MM.1S (cell line): ENCODE measurements at places on chromosomes 16 and 17.

DNA sequence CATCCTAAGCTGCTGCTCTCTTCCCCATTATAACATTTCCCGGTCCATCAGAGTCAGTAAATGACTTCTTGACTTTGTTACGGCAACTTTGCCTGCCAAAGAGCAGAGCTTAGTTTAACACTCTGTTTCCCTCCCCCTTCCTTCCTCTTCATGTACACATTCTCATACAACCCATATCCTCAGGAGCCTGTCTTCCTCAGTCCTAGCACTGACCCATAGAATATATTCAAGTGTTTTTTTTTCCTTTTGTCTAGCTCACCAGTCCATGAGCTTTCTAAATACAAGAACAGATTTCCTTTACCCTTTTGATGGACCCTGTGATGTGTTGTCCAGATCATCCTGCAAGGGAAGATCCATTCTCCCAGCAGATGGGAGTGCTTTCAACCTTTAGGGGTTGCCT is 97.0 kb upstream of the MON1B start:
- H3K4me3 ChIP-seq: no peak overlapping the region
- no peaks in the 10 kb centered on the region for H3K36me3 ChIP-seq
- no peaks in the 10 kb centered on the region for H3K27me3 ChIP-seq

DNA sequence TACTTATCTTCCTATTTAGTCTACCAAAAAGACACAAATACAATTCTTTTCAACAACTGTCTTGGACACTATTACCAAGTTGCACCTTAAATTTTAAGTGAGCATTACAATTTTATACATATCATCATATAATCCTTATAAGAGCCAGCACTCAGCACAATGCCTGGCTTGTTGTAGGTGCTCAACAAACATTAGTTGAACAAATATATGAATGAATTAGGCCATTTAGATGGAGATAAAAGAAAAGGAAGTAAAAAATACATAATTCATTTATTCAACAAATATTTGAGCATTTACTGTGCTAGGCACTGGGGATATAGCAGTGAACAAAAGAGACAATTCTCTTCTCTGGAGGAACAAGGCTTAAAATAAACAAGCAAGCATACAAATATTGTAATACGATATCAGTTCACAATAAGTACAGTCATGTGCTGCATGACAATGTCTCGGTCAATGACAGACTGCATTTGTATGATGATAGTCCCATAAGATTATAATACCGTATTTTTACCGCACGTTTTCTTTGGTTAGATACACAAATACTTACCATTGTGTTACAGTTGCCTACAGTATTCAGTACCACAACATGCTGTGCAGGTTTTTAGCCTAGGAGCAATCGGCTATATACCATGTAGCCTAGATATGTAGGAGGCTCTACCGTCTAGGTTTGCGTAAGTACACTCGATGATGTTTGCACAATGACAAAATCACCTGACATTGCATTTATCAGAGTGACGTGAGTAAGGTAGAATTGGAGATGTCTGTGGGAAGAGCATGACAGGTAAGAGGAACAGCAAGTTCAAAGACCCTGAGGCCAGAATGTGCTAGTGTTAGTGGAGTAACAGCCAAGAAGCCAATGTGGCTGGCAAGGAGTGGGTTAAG is 86.4 kb upstream of the HS3ST2 start:
- H3K27me3 ChIP-seq: no peaks in the 10 kb centered on the region
- no peak overlapping the region for H3K4me3 ChIP-seq
- DNase-seq: no peak
- no peak overlapping the region for H3K27ac ChIP-seq

- H3K27ac ChIP-seq: no peak overlapping the region
- no peaks in the 10 kb centered on the region for H3K4me1 ChIP-seq
- no peaks in the 10 kb centered on the region for H3K27me3 ChIP-seq
- DNase-seq: no peak
- no peaks in the 10 kb centered on the region for H3K36me3 ChIP-seq
Observed at GRCh38 chr16:87441886-87442580, 49.9 kb downstream of the MAP1LC3B start.

- no peaks in the 10 kb centered on the region for H3K27me3 ChIP-seq
- H3K4me3 ChIP-seq: no peak overlapping the region
- no peaks in the 10 kb centered on the region for H3K4me1 ChIP-seq
- no peaks in the 10 kb centered on the region for H3K36me3 ChIP-seq
- H3K27ac ChIP-seq: no peak overlapping the region
Observed at GRCh38 chr17:65441053-65441605, 120.3 kb downstream of the AXIN2 start.

- H3K4me3 ChIP-seq: no peak overlapping the region
- no peaks in the 10 kb centered on the region for H3K36me3 ChIP-seq
- H3K4me1 ChIP-seq: no peaks in the 10 kb centered on the region
- DNase-seq: no peak
Observed at GRCh38 chr17:69499318-69499717, 84.8 kb downstream of the MAP2K6 start.

GRCh38 chr16:53713403-53714204 is 9.6 kb downstream of the FTO start:
- H3K36me3 ChIP-seq: no peaks in the 10 kb centered on the region
- H3K4me1 ChIP-seq: no peaks in the 10 kb centered on the region
- no peak overlapping the region for H3K27ac ChIP-seq
- H3K27me3 ChIP-seq: no peaks in the 10 kb centered on the region
- no peak overlapping the region for H3K4me3 ChIP-seq

GRCh38 chr17:18156171-18156975 is 27.3 kb upstream of the ALKBH5 start:
- H3K27ac ChIP-seq: no peak overlapping the region
- peaks cover 4% of the 10 kb centered on the region; the same call in 1 of the 2 replicates for H3K4me1 ChIP-seq
- no peak for DNase-seq
- H3K27me3 ChIP-seq: peaks cover 5% of the 10 kb centered on the region; the same call in 1 of the 2 replicates
- H3K36me3 ChIP-seq: no peaks in the 10 kb centered on the region

- no peaks in the 10 kb centered on the region for H3K36me3 ChIP-seq
- H3K27me3 ChIP-seq: no peaks in the 10 kb centered on the region
- H3K4me3 ChIP-seq: no peak overlapping the region
Observed at GRCh38 chr16:68234188-68235107, 1.5 kb downstream of the ESRP2 start.

- no peaks in the 10 kb centered on the region for H3K27me3 ChIP-seq
- no peaks in the 10 kb centered on the region for H3K36me3 ChIP-seq
- no peak overlapping the region for H3K4me3 ChIP-seq
- no peak overlapping the region for H3K27ac ChIP-seq
Observed at GRCh38 chr16:51008607-51009006, 142.5 kb downstream of the SALL1 start.

DNA sequence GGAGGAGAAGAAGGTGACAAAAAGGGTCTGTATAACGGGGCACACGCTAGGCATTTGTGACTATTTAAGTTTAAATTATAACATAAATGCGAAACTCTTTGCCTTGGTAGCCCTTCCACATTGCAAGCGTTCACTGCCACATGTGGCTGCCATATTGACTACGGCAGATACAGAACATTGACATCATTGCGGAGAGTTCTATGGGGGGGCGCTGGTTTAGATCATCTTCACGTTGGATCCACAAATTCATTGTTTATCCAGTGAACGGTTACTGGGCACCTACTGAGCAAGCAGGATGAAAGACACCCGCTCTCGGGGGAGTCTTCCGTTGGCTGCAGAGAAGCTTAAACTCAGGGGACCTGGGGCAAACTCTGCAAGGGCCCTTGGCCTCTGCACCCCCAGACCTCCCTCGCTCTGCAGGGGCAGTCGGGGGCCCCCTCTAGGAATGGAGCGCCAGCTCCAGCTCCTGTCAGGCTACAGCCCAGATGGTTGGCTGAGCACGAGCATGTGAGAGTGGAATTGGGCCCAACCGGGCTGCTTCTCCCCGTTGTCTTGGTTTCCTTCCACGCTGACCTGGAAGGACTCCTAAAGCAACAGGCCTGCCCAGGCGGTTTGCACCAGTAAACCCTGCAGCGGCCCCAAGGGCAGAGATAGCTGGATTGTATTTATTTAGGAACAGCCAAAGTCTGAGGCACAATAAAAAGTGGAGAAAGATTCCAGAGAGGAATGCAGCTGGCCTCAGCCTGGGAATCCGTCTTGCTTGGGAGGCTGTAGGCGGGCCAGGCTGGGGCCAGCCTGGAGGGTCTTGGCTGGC is 172.2 kb downstream of the SEC14L1 start:
- H3K4me1 ChIP-seq: no peaks in the 10 kb centered on the region
- no peak for DNase-seq
- no peaks in the 10 kb centered on the region for H3K27me3 ChIP-seq
- no peaks in the 10 kb centered on the region for H3K36me3 ChIP-seq
